ENCODE measurements at places on chromosomes 12 and 14.
A peak's percentile ranks its signal among the peaks of the same experiment; 100 is the strongest.

DNA sequence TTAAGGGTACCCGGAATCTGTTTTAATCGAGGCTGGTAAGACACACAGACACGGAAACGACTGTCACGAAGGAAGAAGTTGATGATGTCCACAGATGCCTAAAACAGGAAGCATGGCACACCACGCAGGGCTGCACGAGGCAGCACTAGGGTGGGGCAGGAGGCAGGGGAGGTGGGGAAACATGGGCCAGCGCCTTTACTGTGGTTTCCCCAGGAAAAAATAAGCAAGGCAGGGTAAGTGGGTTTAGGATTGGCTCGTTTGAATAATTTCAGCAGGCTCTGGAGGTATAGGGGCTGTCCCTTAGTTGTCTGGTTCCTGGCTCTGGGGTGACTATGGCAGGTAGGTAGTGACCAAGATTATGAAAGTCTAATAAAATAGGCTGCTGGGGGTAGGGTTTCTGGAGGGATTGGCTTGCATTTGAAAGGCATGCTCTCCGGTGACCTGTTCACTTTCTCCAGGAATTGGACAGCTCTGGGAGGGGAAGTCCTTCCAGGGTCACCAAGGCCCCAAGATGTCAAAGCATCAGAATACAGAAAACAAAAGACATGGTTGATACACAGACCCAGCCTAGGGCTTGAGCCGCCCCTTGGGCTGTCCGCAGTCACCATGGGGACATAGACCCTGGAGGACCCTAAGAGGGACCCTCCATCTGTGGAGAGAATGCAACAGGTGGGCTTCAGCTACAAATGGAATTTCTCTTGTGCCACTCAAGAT lies 35.3 kb downstream of the MAP1LC3B2 start:
- H3K4me1 ChIP-seq, result no peaks in the 10 kb centered on the region

DNA sequence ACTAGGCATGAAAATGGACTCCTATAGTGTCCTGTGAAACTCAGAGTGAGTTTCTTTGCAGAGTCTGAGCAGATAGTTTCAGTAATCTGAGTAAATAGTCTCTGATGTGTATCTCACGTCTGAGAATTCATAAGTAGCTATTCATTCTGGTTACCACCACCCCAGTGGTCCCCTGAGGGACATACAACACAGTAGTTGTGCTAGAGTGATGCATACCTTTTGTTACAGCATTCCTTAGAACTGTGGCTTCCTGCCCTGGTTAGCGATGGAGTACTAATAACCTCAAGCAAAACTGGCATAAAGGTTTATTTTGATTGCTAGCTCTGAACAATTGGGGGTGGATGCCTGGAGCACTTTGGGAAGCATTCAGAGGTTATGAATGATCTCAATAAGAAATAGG lies 114.7 kb downstream of the DAAM1 start:
- H3K4me3 ChIP-seq, result no peak overlapping the region
- H3K36me3 ChIP-seq, result no peaks in the 10 kb centered on the region
- no peak overlapping the region for H3K27ac ChIP-seq

DNA sequence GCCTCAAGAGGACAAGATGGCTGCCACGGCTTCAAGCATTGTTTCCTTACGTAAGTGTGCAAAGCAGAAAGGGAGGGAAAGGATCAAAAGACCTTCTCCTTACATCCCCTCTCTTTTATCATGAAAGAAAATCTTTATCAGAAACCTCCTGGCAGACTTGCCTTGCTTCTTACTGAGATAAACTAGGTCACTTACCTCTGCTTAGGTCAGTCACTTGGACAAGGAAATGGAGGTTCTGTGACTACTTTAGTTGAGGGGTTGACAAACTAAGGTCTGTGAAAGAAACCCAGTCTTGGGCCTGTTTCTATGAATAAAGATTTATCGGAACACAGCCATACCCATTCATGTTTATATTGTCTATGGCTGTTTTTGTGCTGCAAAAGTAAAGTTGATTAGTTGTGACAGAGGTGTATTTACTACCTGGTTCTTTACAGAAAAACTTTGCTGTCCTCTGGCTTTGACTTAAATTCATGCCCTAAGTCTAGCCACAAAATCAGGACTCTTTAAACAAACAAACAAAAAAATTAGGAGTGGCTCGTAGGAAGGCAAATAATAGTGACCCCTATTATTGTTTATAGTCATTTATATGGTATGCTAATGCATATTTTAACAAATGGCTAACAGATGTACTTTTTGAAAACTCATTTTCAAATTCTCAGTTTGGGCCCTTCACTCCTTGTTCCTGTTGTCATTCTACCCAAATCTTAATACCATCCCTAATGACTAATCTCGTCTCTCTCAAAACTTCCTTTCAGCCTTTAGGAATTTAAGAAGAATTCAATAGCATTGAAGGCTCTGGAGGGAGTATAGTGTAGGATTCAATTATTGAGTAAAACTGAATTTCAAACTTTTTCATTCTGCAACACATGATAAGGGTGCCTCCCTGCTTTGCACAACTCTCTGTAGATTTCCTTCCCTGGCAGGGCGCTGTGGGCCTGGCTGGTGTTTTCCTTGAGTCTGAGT lies 42.0 kb upstream of the ATP2B1 start:
- H3K4me3 ChIP-seq, result no peak overlapping the region
- peaks cover 10% of the 10 kb centered on the region for H3K4me1 ChIP-seq
- no peaks in the 10 kb centered on the region for H3K36me3 ChIP-seq
- DNase-seq, result no peak
- no peaks in the 10 kb centered on the region for H3K27me3 ChIP-seq
- H3K27ac ChIP-seq, result peak overlapping the region; percentile 13

GRCh38 chr12:6550294-6551062 lies 5.4 kb downstream of the IFFO1 start:
- H3K4me3 ChIP-seq, result no peak overlapping the region
- H3K27me3 ChIP-seq, result no peaks in the 10 kb centered on the region
- H3K4me1 ChIP-seq, result peaks cover 50% of the 10 kb centered on the region

DNA sequence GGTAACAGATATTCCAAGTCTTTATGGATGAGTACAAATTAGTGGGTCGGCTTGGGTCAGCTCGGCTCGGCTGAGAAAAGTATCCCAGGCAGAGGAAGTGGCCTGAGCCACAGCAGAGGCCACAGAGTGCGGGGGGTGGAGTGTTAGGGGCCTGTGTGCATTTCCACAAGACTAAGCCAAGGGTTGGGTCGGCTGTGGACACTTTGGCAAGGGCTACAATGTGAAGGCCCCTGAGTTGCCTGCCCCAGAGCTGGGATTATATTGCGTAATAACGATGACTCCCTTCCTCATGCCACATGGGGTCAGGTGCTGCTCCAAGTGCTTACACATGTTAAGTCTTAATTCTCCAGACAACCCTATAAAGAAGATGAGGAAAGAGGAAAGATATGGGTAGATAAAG lies 11.4 kb downstream of the EVL start:
- no peaks in the 10 kb centered on the region for H3K27me3 ChIP-seq
- H3K36me3 ChIP-seq, result no peaks in the 10 kb centered on the region
- peak; percentile 78 for DNase-seq
- H3K27ac ChIP-seq, result no peak overlapping the region
- no peak overlapping the region for H3K4me3 ChIP-seq

- no peaks in the 10 kb centered on the region for H3K36me3 ChIP-seq
- DNase-seq, result no peak
- no peak overlapping the region for H3K4me3 ChIP-seq
- no peak overlapping the region for H3K27ac ChIP-seq
- H3K27me3 ChIP-seq, result no peaks in the 10 kb centered on the region
Observed at GRCh38 chr14:81247271-81247766, 26.6 kb upstream of the GTF2A1 start.

GRCh38 chr12:38424436-38424835 lies 107.9 kb downstream of the ALG10B start:
- H3K4me1 ChIP-seq, result no peaks in the 10 kb centered on the region
- no peaks in the 10 kb centered on the region for H3K27me3 ChIP-seq
- no peak for DNase-seq
- no peaks in the 10 kb centered on the region for H3K36me3 ChIP-seq

- no peaks in the 10 kb centered on the region for H3K4me1 ChIP-seq
- no peak overlapping the region for H3K27ac ChIP-seq
- no peaks in the 10 kb centered on the region for H3K36me3 ChIP-seq
- H3K27me3 ChIP-seq, result no peaks in the 10 kb centered on the region
- H3K4me3 ChIP-seq, result no peak overlapping the region
Observed at GRCh38 chr12:46944088-46944487, 118.3 kb upstream of the SLC38A4 start.

DNA sequence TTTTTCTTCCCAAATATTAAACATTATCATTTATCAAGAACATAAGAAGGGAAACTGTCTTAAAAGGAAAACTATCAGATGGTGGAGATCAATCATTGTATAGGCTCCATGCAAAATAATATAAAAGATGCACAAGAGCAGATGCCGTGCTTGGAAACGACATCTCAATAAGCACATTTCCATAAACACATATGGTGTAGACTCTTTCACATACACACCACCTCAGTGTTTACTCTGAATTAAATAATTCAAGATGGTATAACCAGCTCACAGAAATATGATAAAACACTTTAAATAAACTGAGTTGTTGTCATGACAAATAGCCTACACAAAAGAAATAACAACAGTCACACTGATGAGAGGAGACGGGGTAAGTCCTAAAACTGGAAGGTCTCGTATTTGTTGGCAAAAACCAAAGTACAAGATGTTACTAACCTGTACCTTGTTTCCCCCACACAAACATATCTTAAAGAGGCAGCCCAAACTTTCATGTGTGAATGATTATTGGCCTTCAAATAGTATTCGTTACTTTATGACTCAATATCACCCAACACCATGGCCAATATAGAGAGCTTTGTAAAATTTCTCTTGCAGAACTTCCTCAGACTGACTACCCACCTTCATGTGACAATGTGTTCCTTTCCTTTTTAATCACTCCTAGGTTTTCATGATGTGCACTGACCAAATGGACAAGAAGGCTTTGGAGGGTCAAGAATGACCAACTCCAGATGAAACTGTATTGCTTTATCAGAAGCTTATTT lies 48.6 kb upstream of the TMPO start:
- no peak for DNase-seq
- no peak overlapping the region for H3K4me3 ChIP-seq
- no peaks in the 10 kb centered on the region for H3K27me3 ChIP-seq

- H3K27me3 ChIP-seq, result no peaks in the 10 kb centered on the region
- H3K36me3 ChIP-seq, result no peaks in the 10 kb centered on the region
- no peak overlapping the region for H3K27ac ChIP-seq
Observed at GRCh38 chr14:59208224-59208814, 19.9 kb downstream of the DAAM1 start.

- H3K4me3 ChIP-seq, result no peak overlapping the region
- no peak overlapping the region for H3K27ac ChIP-seq
- H3K27me3 ChIP-seq, result no peaks in the 10 kb centered on the region
- H3K4me1 ChIP-seq, result no peaks in the 10 kb centered on the region
Observed at GRCh38 chr12:62767496-62767895, 167.5 kb downstream of the PPM1H start.

GRCh38 chr12:12334367-12335040 lies 15.5 kb downstream of the MANSC1 start:
- no peak overlapping the region for H3K4me3 ChIP-seq
- peak; percentile 49 for DNase-seq
- no peaks in the 10 kb centered on the region for H3K36me3 ChIP-seq
- H3K27me3 ChIP-seq, result no peaks in the 10 kb centered on the region
- H3K27ac ChIP-seq, result no peak overlapping the region

DNA sequence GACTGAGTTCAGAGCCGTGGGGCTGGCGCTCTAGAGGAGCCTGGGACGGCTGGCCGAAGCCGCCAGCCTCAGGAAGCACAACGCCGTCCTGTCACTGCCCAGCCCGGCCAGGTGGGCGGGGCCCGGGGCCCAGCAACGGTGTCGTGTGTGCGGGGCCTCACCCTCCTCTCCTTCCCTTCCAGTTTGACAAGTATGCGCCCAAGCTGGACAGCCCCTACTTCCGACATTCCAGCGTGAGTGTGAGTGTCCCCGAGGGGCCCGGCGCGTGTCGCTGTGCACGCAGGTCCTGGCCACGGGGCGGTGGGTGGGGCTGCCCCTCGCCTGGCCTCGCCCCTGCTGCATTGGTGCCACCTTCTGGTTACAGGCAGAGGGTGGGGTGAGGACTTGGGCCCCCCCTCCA lies 38.3 kb downstream of the LRCOL1 start:
- H3K4me3 ChIP-seq, result no peak overlapping the region
- no peak for DNase-seq
- peaks cover 3% of the 10 kb centered on the region for H3K36me3 ChIP-seq
- no peaks in the 10 kb centered on the region for H3K4me1 ChIP-seq
- no peaks in the 10 kb centered on the region for H3K27me3 ChIP-seq

DNA sequence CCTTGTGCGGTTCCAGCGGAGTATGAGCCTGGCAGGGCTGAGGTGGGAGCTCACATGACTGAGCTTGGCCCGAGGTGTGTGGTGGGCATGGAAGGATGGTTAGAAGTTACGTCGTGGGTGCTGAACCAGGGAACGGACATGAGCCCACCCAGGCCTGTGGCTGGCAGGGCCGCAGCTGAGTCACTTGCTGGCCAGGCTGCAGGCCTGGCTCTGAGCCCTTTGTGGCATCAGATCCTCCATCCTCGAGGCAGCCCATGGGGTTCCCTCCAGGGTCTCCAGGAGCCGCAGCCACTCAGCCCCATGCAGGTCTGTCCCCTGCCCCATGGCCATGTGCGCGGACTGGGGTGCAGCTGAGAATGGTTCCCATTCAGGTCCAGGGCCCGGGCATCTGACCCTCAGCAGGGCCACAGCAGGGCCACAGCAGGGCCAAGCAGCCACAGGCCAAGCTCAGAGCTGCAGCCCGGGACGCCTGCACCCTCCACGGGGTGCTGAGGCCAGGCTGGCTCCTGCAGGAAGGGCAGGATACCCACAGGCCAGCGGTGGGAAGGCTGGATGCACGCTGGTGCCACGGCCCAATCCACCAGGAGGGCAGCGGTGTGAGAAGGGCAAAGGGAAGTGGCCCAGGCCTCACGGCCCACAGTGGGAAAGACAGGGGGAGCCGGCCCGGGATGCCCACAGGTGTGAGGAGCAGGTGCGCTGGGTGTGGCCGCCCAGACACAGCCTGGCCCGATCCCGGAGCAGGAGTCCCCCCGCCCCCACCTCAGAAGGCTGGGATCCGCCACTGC lies 26.3 kb upstream of the ULK1 start:
- H3K4me1 ChIP-seq, result peaks cover 5% of the 10 kb centered on the region
- DNase-seq, result no peak
- H3K4me3 ChIP-seq, result no peak overlapping the region
- no peak overlapping the region for H3K27ac ChIP-seq
- no peaks in the 10 kb centered on the region for H3K27me3 ChIP-seq
